ENCODE measurements at places on chromosomes 3 and 15. TPM values are rescaled to one million over a fixed set of nuclear protein-coding genes. Genes with fewer than 3 reads are reported as not detected.

The ZCWPW2 gene
- total RNA-seq: not detected

The SLC12A1 gene
- not detected for total RNA-seq

The GTF2E1 gene
- total RNA-seq: 22.8 TPM

The PARP6 gene
- 38.3 TPM for total RNA-seq

The SUMF1 gene
- 9.5 TPM for total RNA-seq

- no peak for DNase-seq
Measured at GRCh38 chr3:141650783-141651182, 87.3 kb upstream of the RNF7 start.

- DNase-seq: no peak
Measured at GRCh38 chr3:114551770-114552526, 258.1 kb downstream of the TIGIT start.

- no peak for DNase-seq
Measured at GRCh38 chr15:100681335-100681746, 79.0 kb downstream of the ASB7 start.

DNA sequence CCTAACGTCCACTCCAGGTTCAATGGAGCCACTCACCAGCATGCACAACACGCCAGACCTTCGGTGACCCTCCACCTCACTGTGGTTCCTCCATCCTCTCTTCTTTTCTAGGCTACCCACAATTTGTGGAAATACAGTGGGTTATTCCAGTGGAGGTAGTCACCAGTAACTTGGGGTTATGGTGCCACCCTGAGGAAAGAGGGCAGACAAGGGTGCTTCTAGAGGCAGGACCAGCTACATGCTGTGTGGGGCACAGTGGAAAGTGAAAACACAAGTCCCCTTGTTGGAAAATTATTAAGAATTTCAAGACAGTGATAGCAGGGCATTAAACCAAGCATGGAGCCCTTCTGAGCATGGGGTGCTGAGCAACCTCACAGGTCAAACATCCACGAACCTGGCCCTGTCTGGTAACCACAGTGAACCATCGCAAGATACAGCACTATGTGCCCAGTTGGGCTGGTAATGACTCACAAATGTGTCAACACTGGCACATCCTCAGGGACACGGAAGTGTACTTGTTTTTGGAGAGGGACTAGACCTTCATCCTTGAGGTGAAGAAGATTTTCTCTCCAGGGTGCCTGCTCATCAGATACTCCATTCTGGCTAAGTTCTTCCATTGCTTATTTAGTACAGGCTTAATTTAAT, 166.7 kb downstream of the STT3B start:
- DNase-seq: no peak

- no peak for DNase-seq
Measured at GRCh38 chr3:101154401-101154800, 161.2 kb upstream of the ABI3BP start.

GRCh38 chr15:80915472-80915871, 74.1 kb downstream of the MESD start:
- no peak for DNase-seq

DNA sequence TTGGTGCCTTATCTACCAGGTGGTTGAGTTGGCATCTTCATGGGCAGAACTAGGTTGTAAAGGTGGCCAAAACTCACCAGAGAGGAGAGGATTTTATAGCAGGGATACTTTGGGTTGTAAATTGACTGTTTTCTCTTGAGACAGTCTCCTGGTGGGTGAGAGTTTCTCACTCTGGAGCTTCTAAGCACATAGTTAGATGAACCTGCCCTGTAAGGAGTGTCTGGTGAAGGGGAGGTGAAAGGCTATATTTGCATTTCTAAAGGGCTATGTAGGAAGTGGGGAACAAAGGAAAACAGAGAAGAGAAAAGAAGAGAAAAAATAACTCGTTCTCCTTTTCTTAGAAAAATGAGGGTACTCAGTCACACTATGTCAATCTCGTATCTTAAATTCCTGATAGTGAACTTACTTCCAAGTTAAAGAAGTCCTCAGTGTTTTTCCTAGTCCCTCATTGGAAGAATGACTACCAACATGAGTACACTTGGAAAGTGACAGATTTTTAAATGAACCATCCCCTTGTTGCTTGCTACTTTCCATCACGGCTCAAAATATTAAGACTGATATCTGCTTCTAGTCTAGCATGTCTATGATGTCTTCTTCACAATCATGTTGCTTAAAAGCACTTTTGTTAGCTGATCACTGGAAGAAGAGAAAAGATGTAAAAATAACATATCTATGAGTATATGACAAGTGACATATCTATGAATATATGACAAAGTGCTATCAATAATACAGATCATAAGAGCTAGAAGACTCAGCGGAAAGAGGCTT, 113.8 kb upstream of the P2RY1 start:
- no peak for DNase-seq

- DNase-seq: no peak
Measured at GRCh38 chr3:123656691-123657090, 71.8 kb upstream of the HACD2 start.

DNA sequence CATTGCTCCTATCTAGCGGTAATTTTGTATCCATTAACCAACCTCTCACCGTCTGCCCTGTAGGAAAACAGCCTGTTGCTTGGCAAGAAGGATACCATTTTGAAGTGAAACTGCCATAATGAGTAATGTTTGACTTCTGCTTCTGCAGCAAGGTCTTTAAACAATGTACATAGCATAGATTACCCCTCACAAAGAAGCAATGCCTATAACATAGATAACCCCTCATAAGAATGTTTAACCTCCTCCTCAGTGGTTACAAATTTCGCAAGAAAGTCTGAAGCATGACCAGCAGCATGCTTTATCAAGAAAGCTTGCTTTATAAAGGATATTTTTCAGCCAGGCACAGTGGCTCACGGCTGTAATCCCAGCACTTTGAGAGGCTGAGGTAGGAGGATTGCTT, 61.2 kb upstream of the MFGE8 start:
- DNase-seq: no peak

DNA sequence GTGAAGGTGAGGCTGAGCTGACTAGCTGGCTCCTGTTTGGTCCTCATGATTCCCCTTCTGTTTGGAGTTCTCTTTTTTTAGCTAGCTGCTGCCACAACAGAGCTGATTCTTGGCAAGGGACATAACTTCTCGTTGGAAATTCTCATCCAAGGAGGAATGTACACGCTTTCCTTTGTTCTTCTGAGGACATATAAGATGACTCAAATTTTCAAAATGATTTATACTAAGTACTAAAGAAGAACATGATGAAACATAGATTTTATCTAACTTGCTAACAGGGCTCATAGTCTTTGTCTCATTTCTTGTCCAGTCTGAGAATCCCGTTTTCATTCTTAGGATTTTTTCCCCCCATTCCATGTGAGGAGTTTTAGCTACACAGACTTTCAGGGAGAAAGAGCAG, 2.9 kb upstream of the TFG start:
- no peak for DNase-seq

- DNase-seq: no peak
Measured at GRCh38 chr3:112875561-112875960, 28.9 kb upstream of the CD200R1L start.

DNA sequence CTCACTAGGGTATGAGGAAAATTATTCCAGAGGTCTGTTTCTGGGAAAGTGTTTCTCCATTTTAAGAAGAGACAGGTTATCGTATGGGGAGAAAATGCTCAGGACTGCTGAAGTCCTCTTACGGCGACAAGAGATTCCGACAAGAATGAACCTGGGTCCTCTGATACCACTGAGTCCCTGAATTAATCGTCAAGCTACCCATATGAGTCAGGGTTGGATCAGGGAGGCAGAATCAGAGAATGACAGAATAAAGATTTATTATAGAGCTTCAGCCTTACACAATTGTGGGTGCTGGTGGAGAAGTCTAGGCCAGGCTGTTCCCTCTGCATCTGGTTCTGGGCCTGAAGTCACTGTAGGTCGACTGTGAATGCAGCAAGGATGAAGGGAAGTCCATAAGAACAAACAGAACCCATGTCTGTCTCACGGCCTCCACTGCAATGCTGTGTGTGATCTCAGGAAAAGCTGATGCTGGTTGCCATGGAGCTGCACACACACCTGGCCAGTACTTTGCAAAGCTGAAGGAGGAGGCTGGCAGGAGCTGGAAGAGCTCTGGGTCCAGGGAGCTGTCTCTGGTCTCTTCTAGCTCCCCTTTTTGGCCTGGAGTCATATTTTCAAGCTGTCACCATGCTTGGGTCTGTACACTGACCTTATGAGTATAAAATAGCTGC, 83.9 kb downstream of the HHLA2 start:
- no peak for DNase-seq

DNA sequence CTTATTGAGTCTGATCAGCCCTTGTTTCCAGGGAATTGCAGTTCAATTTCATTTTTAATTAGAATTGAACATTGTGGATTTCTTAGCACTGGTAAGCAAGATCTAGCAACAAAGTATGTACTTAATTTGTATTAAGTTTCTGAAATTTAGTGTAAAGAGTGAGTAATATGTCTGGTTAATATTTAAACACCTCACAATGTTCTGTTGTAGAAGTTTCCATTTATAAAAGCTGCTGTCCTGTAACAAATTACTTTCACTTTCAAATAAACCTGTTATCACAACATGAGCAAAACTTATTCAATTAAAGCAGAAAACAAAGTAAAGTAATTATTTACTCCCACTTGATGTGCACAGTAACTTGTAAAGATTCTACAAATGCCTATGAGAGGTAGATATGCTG, 448.5 kb downstream of the NAALADL2 start:
- no peak for DNase-seq

DNA sequence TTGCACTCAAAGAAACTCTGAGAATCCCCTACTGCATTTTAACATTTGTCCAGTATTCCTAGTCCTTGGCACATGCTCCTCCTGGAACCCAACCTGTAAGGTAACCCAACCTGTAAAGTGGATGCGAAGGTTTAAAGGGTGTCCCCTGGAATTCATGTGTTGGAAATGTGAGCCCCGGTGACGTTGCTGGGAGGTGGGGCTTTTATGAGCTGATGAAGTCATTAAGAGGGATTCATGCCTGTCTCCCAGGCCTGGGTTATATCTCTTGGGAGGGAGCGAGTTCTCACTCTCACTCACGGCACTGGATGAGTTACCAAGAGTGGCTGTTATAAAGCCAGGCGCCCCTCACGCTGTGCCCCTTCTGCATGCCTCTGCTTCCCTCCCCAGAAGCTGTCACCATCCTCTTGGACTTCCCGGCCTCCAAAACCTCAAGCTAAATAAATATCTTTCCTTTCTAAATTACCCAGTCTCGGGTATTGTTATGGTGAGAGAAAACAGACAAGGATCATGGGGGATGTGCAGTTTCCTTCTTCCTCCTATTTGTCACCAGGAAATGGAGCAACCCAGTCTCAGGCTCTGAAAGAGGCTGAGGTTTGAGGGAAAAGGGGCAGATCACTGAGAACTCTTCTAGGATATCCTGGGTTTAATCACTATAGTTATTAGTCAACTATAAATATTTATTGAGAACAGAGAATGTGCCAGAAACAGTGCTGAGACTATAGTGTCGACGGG, 7.6 kb downstream of the XXYLT1 start:
- no peak for DNase-seq

- no peak for DNase-seq
Measured at GRCh38 chr3:133301194-133301593, 98.7 kb upstream of the BFSP2 start.

- no peak for DNase-seq
Measured at GRCh38 chr15:88621789-88622604, 857 bp downstream of the AEN start.
